ENCODE measurements at places on chromosomes 12 and 14.

- no peak for DNase-seq
Measured at GRCh38 chr14:60183741-60184140, 18.5 kb upstream of the DHRS7 start.

DNA sequence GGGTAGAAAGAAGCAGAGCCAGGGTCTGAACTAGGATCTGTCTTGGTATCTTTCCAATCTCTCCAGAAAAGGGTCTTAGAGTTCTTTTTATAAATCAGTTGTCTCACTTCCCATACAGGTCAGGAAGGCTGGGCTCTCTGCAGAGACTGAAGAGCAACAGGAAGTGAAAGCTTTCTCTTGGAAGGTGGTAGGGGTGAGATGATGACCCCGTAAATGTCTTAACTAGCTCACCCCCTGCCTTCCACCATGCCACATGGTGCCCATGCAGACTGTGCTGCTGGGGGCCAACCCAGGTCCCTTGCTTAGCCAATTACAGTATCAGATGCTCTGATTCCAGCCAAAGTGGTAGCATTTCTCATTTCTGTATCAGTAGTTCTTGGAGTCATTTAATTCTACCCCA is 17.6 kb upstream of the RASSF8 start:
- DNase-seq, result no peak

DNA sequence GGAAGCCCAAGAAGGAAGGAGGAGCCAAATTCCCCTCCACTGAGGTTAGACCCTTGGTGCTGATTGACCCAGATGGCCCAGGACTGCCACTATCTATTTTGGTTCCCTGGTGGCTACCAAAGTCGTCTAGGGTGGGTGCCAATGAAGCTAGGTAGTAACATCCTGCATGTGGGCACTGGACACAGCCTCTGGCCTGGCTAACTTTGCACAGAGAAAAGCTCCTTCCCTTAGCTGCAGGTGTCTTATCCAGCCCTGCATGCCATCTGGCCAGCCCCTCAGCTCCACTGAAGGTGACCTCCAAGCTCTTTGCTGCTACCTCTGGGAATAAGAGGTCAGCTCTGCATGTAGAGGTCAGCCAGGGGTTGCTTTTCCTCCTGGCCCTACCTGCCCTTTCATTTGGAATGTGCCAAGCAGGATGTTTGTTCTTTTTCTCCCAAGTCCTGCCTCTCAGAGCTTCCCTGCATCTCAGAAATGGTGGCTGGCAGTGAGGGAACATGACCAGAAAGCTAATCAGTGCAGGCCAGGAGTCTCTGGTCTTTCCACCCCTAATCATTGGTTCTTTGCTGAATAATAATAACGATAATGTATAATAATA is 34.0 kb downstream of the JDP2 start:
- no peak for DNase-seq

- no peak for DNase-seq
Measured at GRCh38 chr12:64691227-64691794, 67.9 kb downstream of the GNS start.

DNA sequence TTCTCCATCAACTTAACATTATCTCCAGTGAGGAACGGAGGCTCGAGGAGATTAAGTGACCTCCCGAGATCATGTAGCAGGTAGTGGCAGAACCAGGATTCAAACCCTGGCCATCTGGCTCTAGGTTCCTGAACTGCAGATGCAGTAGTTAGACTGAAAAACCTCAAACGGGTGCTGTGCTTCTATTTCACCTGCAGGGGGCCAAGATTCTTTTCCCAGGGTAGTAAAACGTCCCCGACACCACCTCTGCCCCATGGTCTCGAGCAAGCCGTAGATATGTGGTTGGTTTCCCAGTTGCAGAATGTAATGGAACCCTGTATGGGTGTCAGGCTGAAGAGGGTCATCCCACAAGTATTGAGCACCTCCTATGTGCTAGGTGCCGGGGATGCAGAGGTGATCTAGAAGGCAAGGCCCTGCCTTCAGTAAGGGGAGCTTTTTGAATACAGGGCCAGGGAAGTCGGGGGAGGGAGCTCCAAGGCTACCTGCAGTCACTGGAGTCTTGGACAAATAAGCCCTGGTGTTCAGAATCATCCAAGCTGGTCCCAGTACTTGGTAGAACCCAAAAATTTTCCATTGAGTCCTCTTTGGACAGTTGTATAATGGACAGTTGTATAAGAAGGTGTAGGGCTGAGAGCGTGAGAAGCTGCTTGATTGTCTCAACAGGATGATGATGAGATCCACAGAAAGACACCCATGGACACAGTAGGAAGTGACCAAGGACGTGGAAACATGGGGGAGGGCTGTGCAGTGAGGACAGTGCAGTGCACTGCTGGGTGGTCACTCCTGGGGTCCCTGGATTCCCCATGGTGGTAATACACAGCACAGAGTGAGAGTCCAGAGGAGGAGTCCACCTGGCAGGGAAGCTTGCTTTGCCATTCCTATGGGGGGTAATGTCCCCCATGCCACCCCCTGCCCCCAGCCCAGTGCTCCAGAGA is 197.2 kb downstream of the CHST11 start:
- DNase-seq, result no peak

- DNase-seq, result no peak
Measured at GRCh38 chr14:93976477-93977057, at the start of gene ASB2. ASB2 (minus strand) TSS chr14:93976570; CDS start chr14:93964539, 12,031 bp downstream.

- no peak for DNase-seq
Measured at GRCh38 chr12:105995961-105996431, 142.8 kb downstream of the NUAK1 start.
